Lower lobe of right lung (tissue), 2 donors: ENCODE measurements at places on chromosomes 6 and 20.

GRCh38 chr6:116271149-116271708 lies 8.5 kb downstream of the TSPYL1 start:
- peaks cover 33% of the 10 kb centered on the region for H3K36me3 ChIP-seq
- H3K27ac ChIP-seq = no peak overlapping the region
- DNase-seq = no peak
- no peak overlapping the region for H3K4me3 ChIP-seq

DNA sequence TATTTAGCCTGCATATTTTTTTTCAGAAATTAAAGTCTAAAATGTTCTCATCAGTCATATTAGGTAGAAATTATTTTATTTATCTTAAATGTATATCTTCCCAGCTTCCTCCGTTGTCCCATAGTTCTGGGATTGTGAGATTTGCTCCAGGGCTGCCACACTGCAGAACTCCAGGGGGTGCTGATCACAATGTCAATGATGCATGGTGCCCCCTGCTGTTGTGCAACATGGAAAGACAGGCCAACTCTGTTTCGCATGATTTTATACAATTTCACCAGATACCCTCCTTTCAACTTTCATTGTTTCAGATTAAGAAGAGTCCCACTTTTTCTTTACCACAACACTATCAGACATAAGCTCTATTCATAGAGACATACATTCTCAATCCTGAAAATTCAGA lies 35.9 kb downstream of the ID4 start:
- no peak overlapping the region for H3K4me3 ChIP-seq
- DNase-seq = no peak
- no peaks in the 10 kb centered on the region for H3K4me1 ChIP-seq
- H3K27me3 ChIP-seq = no peaks in the 10 kb centered on the region

DNA sequence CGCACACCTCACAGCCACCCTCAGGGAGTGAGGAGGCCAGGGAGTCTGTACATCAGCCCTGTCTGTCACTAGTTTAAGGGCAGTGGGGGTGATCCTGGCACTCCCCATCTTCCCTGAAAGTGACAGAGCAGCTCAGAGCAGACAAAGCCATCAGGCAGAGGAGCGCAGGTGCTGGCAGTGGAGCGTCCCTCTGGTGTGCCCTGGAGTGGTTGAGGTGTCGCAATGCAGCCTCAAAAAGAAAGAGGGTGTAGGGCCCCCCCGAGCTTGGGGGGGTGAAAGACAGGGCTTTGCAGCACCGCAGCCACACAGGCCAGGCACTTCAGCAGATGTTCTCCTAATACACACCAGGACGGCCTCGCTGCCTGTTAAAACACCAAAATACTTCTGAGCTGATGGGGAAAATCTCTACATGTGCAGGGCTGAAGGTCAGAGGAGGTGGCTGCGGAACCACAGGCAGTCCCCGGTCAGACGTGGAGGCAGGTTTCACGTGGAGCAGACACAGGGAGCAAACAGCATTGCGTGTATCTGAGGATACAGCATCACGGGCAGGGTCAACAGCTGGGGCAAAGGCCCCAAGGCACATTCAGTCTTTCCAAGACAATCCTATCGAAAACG lies 69.5 kb downstream of the PREX1 start:
- H3K36me3 ChIP-seq = no peaks in the 10 kb centered on the region
- no peak overlapping the region for H3K4me3 ChIP-seq
- H3K27ac ChIP-seq = peak overlapping the region; percentile 28

GRCh38 chr20:49411221-49411925 lies 71.1 kb downstream of the KCNB1 start:
- peaks cover 17% of the 10 kb centered on the region for H3K27me3 ChIP-seq
- no peak overlapping the region for H3K4me3 ChIP-seq
- H3K36me3 ChIP-seq = no peaks in the 10 kb centered on the region
- no peak overlapping the region for H3K27ac ChIP-seq
- DNase-seq = no peak
- no peaks in the 10 kb centered on the region for H3K4me1 ChIP-seq
